ENCODE measurements at places on chromosomes 3 and 15. TPM values are rescaled to one million over a fixed set of nuclear protein-coding genes. Genes with fewer than 3 reads are reported as not detected.

GRCh38 chr3:33131331-33132018, 17.7 kb downstream of the CRTAP start:
- H3K36me3 ChIP-seq: no peaks in the 10 kb centered on the region
- H3K27ac ChIP-seq: no peak overlapping the region
- no peaks in the 10 kb centered on the region for H3K4me1 ChIP-seq
- peak; percentile 56 for DNase-seq
- H3K4me3 ChIP-seq: no peak overlapping the region
- no peaks in the 10 kb centered on the region for H3K27me3 ChIP-seq

DNA sequence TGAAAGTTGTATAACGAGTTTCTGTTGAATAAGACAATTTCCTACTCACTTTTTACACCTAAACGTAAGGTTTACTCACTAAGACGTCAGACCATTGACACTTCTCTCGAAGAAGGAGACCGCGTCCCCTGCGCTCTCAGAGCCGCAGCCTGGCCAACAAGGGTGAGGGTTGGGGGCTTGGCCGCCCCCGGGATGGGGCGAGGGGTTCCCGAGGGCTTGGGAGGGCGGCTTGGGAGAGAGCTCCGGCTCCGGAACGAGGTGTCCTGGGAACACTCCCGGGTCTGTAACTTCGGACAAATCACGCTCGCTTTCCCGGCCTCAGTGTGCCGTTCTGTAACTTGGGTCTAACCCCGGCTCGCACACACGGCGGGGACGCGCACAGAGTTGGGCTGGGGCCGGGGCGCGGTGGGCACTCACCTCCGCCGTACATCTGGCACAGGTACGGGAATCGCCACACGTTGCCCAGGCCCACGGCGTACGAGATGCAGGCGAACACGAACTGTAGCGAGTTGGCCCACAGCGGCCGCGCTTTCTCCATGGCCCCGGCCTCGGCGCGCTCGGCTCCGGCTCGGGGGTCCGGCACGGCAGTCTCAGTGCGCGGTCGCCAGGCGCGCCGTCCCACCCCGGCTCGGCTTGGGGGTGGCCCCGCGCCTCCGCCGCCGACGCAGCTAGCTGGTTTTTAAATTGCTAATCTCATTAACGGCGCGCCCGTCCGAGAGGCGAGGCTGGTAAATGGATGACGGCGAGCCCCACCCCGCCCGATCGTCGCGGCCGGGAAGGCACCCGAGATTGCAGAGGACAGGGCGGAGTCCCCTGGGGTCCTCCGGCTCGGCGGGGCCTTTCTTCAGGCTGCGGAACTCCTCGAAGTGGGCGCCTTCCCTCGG, at the start of gene SLC6A20:
TSS of gene SLC6A20 (minus strand) at position 655 of the 884 bp plus-strand sequence. CDS start at position 538, 117 bp downstream.
- H3K27me3 ChIP-seq: peaks cover 51% of the 10 kb centered on the region
- DNase-seq: peak; percentile 39
- no peak within 1 kb of the TSS for H3K27ac ChIP-seq
- H3K36me3 ChIP-seq: peaks cover 14% of the 10 kb centered on the region
- H3K4me1 ChIP-seq: peaks cover 31% of the 10 kb centered on the region
- H3K4me3 ChIP-seq: peak within 1 kb of the TSS; percentile 67

DNA sequence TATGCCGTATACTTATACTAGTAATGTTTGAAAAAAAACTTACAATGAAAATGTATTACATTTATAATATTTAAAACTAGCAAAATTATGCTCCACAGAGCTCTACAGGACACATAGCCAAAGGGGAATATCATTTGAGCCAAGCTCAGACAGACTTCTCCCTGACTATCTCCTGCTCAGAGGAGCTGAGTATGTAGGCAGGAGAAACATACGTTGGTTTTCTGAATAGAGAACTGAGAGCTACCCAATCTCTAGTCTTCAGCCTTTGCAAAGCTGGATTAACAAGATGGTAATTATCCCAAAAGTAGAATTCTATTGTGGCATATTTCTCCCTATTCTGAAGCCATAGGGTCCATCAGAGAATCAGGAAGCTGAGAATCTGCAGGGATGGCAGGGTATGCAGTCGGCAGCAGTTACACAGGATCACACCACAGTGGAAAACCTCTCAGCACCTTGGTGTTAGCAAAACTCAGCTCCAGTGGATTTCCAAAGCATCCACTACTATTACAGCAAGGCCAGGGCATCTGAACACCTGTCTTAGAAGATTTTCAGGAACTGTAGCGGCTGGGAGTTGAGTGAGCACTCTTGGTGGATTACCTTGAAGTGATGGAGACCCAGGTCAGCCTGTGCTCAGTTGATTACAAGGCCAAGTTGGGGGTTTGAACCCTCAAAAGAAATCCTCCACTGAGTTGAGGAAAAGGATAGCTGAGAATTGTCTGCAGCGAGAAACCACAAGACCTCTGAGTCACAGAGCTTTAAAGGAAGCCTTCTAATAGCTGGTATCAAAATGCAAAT, 30.1 kb downstream of the GPR15 start:
- no peak for DNase-seq

- H3K27me3 ChIP-seq: peaks cover 27% of the 10 kb centered on the region
- H3K36me3 ChIP-seq: no peaks in the 10 kb centered on the region
- DNase-seq: no peak
These were observed 60.8 kb downstream of the ITGA11 start for GRCh38 chr15:68371160-68371559.

GRCh38 chr3:43257850-43258249, 28.5 kb upstream of the SNRK start:
- no peak overlapping the region for H3K4me3 ChIP-seq
- H3K4me1 ChIP-seq: no peaks in the 10 kb centered on the region
- no peaks in the 10 kb centered on the region for H3K27me3 ChIP-seq
- H3K27ac ChIP-seq: no peak overlapping the region

- H3K36me3 ChIP-seq: no peaks in the 10 kb centered on the region
- H3K4me1 ChIP-seq: no peaks in the 10 kb centered on the region
- H3K4me3 ChIP-seq: no peak overlapping the region
- H3K27ac ChIP-seq: no peak overlapping the region
These were observed 148.4 kb downstream of the APBA2 start for GRCh38 chr15:29034151-29034550.

DNA sequence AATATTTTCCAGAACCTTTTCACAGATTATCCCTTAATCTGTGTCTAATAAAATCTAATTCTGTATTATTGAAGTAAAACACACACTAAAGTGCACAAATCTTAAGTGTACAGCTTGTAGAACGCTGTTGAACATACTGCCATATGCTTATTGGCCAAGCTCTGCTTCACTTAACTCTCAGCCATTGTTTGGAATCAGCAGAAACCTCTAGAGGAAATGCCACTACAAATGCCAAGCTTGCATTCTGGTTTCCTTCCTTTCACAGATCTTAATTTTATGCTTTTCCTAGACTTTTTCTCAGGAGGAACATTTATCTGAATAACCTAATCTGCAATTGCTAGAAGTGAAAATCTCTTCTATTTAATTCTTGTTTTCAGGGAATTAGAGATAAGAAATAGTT, 10.1 kb downstream of the MNS1 start:
- no peak for DNase-seq
- no peak overlapping the region for H3K27ac ChIP-seq
- no peaks in the 10 kb centered on the region for H3K4me1 ChIP-seq
- no peak overlapping the region for H3K4me3 ChIP-seq
- H3K27me3 ChIP-seq: no peaks in the 10 kb centered on the region
- peaks cover 7% of the 10 kb centered on the region for H3K36me3 ChIP-seq

DNA sequence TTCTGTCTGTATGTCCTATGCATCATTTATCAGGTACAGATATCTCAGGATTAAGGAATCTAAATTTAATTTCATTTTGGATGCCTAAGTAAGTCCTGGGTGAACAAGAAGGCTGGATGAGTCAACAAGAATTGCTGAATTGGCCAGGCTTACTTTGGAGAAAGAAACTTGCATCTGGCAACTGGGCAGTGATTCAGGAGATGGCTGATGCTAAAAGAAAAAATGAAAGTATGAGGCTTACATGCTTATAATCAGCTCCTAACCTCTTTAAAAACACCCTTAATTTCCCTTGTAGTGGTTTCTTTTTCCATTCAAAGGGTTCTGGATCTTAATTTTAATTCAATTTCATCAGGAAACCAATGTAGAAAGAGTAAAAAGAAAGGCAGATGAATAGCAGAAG, 228.8 kb upstream of the PEX5L start:
- no peaks in the 10 kb centered on the region for H3K27me3 ChIP-seq
- H3K36me3 ChIP-seq: no peaks in the 10 kb centered on the region
- H3K4me1 ChIP-seq: peaks cover 9% of the 10 kb centered on the region
- H3K4me3 ChIP-seq: no peak overlapping the region
- no peak for DNase-seq
- no peak overlapping the region for H3K27ac ChIP-seq

DNA sequence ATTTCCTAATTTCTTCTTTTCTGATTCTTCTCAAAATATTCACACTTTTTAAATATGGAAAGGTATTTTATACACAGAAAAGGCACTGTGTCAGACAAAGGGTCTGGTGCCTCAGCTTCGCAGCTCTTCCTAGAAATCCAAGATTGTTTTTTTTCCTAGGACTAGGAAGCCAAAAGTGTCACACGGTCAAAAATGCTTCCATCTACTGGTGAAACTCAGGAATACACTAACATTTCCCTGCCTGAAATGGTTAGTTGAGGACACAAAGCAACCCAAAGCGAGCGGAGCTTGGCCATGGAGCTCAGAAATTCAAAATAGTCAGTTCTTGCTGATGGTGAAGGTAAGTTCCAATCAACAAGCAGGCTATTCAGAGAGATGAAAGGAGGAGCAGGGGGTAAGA, 426.5 kb upstream of the RASGRP1 start:
- H3K4me3 ChIP-seq: no peak overlapping the region
- no peak for DNase-seq
- H3K4me1 ChIP-seq: peaks cover 29% of the 10 kb centered on the region
- H3K27ac ChIP-seq: no peak overlapping the region

- H3K27ac ChIP-seq: no peak overlapping the region
- DNase-seq: no peak
- no peaks in the 10 kb centered on the region for H3K4me1 ChIP-seq
- H3K4me3 ChIP-seq: no peak overlapping the region
These were observed 28.7 kb downstream of the MRPL3 start for GRCh38 chr3:131474115-131474514.

DNA sequence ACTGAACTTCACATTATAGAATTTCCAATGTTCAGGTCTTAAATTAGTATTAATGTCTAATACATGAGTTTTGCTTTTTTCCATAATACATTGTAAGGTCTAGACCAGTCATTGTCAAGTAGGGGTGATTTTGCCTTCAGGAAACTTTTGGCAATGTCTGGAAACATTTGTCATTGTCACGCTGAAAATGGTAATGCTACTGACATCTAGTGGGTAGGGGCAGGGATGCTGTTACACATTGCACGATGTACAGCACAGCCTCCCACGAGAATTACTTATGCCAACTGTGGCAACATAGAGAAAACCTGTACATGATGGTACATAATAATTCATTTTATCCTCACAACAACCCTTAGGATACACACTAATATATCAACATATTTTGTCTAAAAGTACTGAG, 384.1 kb downstream of the CADM2 start:
- H3K36me3 ChIP-seq: no peaks in the 10 kb centered on the region
- no peaks in the 10 kb centered on the region for H3K4me1 ChIP-seq
- no peaks in the 10 kb centered on the region for H3K27me3 ChIP-seq
- DNase-seq: peak; percentile 32
- no peak overlapping the region for H3K4me3 ChIP-seq
- H3K27ac ChIP-seq: no peak overlapping the region

GRCh38 chr15:86553108-86553507, 473.4 kb downstream of the AGBL1 start:
- no peak overlapping the region for H3K27ac ChIP-seq
- H3K4me1 ChIP-seq: no peaks in the 10 kb centered on the region
- H3K36me3 ChIP-seq: no peaks in the 10 kb centered on the region
- DNase-seq: no peak
- H3K4me3 ChIP-seq: no peak overlapping the region

- peaks cover 28% of the 10 kb centered on the region for H3K36me3 ChIP-seq
- H3K4me3 ChIP-seq: peak overlapping the region; percentile 74
- no peak for DNase-seq
- H3K27ac ChIP-seq: peak overlapping the region; percentile 96
- H3K4me1 ChIP-seq: peaks cover 61% of the 10 kb centered on the region
These were observed 43.0 kb upstream of the ATP2C1 start for GRCh38 chr3:130850843-130851242.

DNA sequence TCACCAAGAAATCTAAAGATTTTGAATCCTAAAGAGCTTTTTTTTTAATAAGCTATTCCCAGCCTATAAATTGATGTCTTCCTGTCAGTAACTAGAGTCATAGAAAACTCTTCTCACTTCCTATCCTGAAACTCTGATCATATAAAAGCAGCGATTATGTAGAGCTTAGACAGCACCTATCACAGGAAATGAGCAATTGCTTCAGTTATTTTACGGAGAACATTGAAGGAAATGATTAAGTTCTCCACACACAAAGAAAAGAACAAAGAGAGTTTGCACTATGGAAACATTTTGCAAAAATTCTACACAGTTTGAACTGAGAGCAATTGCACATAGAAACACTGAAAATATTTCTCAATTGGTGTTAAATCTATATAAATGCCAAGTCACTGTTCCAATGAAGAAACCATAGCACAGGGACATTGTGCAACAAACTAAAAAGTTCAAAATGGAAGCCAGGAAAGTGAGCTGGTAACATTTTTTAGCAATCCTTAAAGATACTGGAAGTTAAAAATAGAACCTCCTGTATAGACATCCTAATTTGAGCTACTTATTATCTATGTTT, 291.5 kb upstream of the ARHGEF26 start:
- no peak overlapping the region for H3K27ac ChIP-seq
- no peaks in the 10 kb centered on the region for H3K36me3 ChIP-seq
- no peak for DNase-seq
- H3K4me1 ChIP-seq: peaks cover 20% of the 10 kb centered on the region

DNA sequence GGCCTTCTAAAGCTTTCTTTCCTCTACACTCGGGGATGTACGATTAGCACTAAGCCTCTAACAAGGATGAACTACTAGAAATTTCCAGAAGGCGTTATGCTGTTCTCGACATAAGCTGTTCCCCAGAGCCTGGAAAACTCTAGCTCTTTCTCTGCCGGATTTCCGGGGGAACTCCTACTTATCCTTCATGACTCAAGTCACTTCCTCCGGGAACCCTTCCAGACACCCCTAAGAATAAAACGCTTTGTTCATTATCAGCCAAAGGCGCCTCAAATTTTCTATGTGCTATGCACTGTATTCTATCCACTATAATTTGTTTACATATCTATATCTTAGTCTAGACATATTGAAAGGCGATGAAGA, 455 bp upstream of the SNAP23 start:
- peaks cover 40% of the 10 kb centered on the region for H3K36me3 ChIP-seq
- H3K27ac ChIP-seq: peak overlapping the region; percentile 63
- H3K4me1 ChIP-seq: peaks cover 13% of the 10 kb centered on the region
- DNase-seq: peak; percentile 30

GRCh38 chr3:43522727-43523362, 99.0 kb downstream of the ANO10 start:
- H3K36me3 ChIP-seq: no peaks in the 10 kb centered on the region
- no peak overlapping the region for H3K27ac ChIP-seq
- H3K27me3 ChIP-seq: no peaks in the 10 kb centered on the region
- no peaks in the 10 kb centered on the region for H3K4me1 ChIP-seq
- no peak overlapping the region for H3K4me3 ChIP-seq
- no peak for DNase-seq

The ZNF660 gene
- total RNA-seq: 0.95 TPM

The PAK6 gene
- 7.0 TPM for total RNA-seq

The PLA2G4D gene
- not detected for total RNA-seq

The NPAP1 gene
- total RNA-seq: not detected

The ZCWPW2 gene
- 0.42 TPM for total RNA-seq

The GOLGA6L24 gene
- not detected for total RNA-seq

The ZNF717 gene
- total RNA-seq: 15.6 TPM

The ITPKA gene
- total RNA-seq: 0.68 TPM

The ALG3 gene
- total RNA-seq: 140 TPM

All from Calu3 (cell line).